ENCODE measurements at places on chromosomes 5 and 9. TPM values are rescaled to one million over a fixed set of nuclear protein-coding genes. Genes with fewer than 3 reads are reported as not detected.

DNA sequence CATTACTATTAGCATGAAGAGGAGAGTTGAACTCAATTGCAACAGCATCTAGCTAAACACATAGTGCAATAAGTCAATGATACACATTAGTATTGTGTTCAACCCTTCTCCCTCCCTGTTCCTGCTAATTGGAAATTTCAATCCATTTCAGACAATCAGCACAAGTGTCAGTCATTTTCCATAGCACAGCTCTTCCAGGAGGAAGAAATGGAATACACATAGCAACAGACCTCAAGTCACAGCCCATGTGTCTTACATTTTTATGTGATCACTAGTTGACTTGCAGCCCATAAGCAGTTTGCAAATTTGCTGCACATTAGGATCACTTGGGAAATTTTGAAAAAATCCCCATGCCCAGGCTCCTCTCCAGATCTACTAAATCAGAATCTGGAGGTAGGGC, 636.9 kb downstream of the TLE4 start:
- no peak overlapping the region for H3K27ac ChIP-seq
- no peaks in the 10 kb centered on the region for H3K4me1 ChIP-seq
- H3K4me3 ChIP-seq = no peak overlapping the region
- no peaks in the 10 kb centered on the region for H3K27me3 ChIP-seq
- no peak for DNase-seq

- peak; percentile 68 for DNase-seq
- H3K4me1 ChIP-seq = peaks cover 19% of the 10 kb centered on the region
- H3K27me3 ChIP-seq = no peaks in the 10 kb centered on the region
- peak overlapping the region; percentile 81 for H3K4me3 ChIP-seq
- H3K27ac ChIP-seq = peak overlapping the region; percentile 62
These were observed 485 bp downstream of the TGFBR1 start for GRCh38 chr9:99105152-99106043.

- DNase-seq = no peak
- peak overlapping the region; percentile 82 for H3K27ac ChIP-seq
- H3K4me3 ChIP-seq = no peak overlapping the region
- peaks cover 55% of the 10 kb centered on the region for H3K4me1 ChIP-seq
- no peaks in the 10 kb centered on the region for H3K27me3 ChIP-seq
These were observed 48.3 kb upstream of the SPATA31E1 start for GRCh38 chr9:87834357-87834756.

- H3K4me3 ChIP-seq = no peak overlapping the region
- no peak for DNase-seq
- no peaks in the 10 kb centered on the region for H3K36me3 ChIP-seq
- no peaks in the 10 kb centered on the region for H3K4me1 ChIP-seq
- H3K27me3 ChIP-seq = no peaks in the 10 kb centered on the region
These were observed 97.2 kb downstream of the DOCK8 start for GRCh38 chr9:311841-312240.

- DNase-seq = no peak
- H3K36me3 ChIP-seq = no peaks in the 10 kb centered on the region
- no peak overlapping the region for H3K4me3 ChIP-seq
- no peak overlapping the region for H3K27ac ChIP-seq
- H3K4me1 ChIP-seq = no peaks in the 10 kb centered on the region
These were observed 66.7 kb downstream of the PSD2 start for GRCh38 chr5:139862313-139862712.

DNA sequence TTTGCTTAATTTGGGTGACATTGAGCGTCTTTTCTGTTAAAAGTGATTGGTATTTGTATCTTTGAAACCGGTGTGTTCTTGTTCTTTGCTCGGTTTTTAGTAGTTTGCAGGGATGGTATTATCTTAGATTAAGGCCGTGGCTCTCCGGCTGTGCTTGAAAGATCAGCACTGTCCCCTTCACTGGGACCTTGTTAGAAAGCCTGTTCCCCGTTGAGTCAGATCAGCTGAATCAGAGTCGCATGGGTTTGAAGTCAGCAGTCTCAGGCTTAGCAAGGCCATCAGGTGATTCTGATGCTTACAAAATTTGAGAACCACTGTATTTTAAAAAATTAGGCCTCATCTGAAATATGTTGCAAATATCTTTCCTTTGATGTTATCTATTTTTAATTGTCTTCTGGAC, 5.0 kb downstream of the DIRAS2 start:
- no peak overlapping the region for H3K27ac ChIP-seq
- H3K4me1 ChIP-seq = no peaks in the 10 kb centered on the region
- H3K36me3 ChIP-seq = no peaks in the 10 kb centered on the region

DNA sequence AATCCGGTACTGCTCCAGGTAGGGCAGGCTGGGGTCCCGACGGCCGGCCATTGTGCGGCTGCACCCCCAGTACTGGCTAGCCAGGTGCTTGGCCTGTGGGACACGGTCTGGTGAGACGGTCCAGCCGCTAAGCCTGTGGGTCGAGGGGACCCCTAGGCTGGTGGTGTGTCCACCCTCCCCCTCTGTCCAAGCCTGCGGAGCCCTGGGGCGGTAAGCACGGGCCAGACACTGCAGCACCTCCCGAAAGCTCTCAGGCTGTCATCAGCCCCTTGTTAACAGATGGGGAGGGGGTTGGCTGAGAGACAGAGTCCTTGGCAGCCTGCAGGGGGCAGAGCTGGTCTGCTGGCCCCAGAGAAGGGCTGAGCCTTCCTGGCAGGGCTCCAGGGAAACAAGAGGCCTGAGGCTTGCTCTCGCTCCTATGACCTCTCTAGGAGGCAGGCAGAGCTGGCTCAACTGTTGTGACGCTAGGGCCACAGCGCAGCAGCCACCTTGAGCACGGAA, 11.8 kb upstream of the MRNIP start:
- H3K36me3 ChIP-seq = peaks cover 94% of the 10 kb centered on the region
- DNase-seq = peak; percentile 77
- no peaks in the 10 kb centered on the region for H3K27me3 ChIP-seq
- no peak overlapping the region for H3K4me3 ChIP-seq

DNA sequence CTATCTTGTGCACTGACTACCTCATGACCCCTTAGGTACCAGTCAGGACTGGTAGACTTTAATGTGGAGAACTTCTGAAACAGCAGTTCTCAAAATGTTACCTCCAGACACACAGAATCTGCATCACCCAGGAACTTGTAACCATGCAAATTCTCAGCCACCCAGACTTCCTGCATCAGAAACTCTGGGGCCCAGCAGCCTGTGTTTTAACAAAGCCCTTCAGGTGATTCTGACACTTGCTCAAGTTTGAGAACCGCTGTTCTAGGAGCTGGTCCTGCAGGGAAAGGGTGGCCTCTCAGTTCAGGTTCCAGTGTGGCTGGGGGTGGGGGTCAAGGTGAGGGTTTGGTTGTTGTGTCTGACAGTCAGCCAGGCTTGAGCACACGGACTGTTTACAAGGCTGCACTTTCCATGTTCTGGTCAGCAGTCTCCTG, 28.4 kb downstream of the ZFP62 start:
- peaks cover 38% of the 10 kb centered on the region for H3K36me3 ChIP-seq
- H3K4me1 ChIP-seq = peaks cover 24% of the 10 kb centered on the region
- H3K27me3 ChIP-seq = no peaks in the 10 kb centered on the region

- H3K4me1 ChIP-seq = no peaks in the 10 kb centered on the region
- no peaks in the 10 kb centered on the region for H3K27me3 ChIP-seq
- DNase-seq = no peak
- no peak overlapping the region for H3K4me3 ChIP-seq
These were observed 102.6 kb upstream of the ALDH1B1 start for GRCh38 chr9:38289866-38290245.

DNA sequence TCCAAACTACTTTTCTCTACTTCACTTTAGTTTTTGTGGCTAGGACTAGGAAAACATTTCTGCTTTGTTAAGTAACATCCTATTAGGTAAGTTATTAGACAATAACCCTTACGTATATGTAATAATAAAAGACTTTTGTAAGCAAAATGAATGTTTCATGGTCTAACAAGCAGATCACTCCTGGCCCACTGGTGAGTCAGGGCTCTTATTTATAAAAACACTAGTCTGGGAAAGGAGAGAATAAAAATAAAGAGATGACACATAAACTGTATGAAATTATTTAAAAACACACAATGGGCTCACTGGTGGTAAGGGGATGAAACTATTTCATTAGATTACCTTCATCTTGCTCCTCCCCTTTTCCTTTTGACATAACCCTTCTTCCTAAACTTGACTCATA, 2212.2 kb upstream of the ACO1 start:
- H3K27me3 ChIP-seq = no peaks in the 10 kb centered on the region
- H3K4me3 ChIP-seq = no peak overlapping the region
- no peaks in the 10 kb centered on the region for H3K36me3 ChIP-seq
- no peak overlapping the region for H3K27ac ChIP-seq

DNA sequence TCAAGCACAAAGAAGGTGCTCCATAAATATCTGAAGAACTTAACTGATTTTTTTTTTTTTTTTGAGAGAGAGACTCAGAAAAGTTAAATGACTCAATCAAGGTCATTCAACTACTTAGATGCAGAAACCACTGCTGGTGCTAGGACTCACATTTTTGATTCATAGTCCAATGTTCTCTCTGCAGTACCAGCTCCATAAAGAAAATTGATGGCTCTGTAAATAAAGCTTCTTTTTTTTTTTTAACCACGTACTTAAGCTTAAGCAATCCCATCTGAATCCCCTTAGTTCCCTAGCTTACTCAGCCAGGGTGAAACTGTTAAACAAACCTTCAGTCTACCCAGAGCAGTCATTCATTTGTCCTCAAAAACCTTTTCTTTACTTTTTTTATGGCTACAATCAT, 657.0 kb upstream of the WWC1 start:
- H3K36me3 ChIP-seq = no peaks in the 10 kb centered on the region
- no peak overlapping the region for H3K4me3 ChIP-seq
- H3K27ac ChIP-seq = peak overlapping the region; percentile 58

GRCh38 chr5:147561435-147561834, 51.6 kb upstream of the DPYSL3 start:
- no peaks in the 10 kb centered on the region for H3K36me3 ChIP-seq
- no peaks in the 10 kb centered on the region for H3K27me3 ChIP-seq
- H3K27ac ChIP-seq = peak overlapping the region; percentile 57
- peak; percentile 72 for DNase-seq

GRCh38 chr5:77168879-77169244, 41.6 kb upstream of the PDE8B start:
- peaks cover 24% of the 10 kb centered on the region for H3K4me1 ChIP-seq
- no peaks in the 10 kb centered on the region for H3K27me3 ChIP-seq
- peak overlapping the region; percentile 80 for H3K27ac ChIP-seq
- DNase-seq = no peak

DNA sequence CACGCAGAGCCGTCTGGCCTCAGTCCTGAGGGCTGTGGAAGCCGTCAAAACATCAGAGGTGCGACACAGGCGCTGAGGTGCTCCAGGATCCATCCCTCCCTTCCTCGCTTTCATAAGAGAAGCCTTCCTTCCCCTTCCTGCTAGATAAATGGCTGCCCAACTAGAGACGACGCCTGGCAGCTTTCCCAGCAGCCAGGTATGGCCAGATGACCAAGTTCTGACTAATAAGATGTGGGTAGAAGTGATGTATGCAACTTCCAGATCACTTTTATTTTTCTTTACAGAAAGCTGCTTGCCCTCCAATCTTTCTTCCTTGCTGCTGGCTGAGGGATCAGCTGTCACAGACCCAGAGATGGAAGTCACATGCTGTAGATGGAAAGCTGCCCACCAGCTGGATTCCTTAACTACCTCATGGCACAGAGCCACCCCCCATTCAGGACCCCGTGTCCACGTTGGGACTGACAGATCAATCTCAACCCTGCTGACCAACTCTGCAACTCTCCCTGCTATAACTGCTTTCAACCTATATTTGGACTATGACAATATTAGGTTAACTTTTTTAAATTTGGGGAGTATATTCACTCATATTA, 8.8 kb downstream of the MAPK9 start:
- H3K36me3 ChIP-seq = peaks cover 84% of the 10 kb centered on the region
- no peak for DNase-seq
- H3K27me3 ChIP-seq = no peaks in the 10 kb centered on the region
- H3K4me3 ChIP-seq = no peak overlapping the region

DNA sequence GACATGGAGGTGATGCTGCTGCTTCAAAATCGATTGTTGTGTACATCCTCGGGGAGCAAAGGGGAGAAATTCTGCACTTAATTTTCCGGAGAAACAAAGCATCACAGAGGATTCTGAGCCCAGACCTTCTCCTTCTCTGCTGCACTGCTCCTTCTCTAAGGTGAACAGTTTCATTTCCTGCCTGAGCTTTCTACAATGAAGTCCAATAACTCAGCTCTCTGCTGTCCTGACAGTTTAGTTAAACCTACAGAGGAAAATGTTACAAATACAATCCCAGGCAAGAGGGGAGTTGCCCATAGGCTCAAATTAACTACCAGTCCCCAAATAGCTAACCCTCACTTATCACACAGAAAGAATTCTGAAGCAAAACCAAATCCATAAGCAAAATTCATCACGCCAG, 206.3 kb downstream of the EFNA5 start:
- no peak overlapping the region for H3K4me3 ChIP-seq
- H3K4me1 ChIP-seq = peaks cover 34% of the 10 kb centered on the region
- no peaks in the 10 kb centered on the region for H3K27me3 ChIP-seq
- no peaks in the 10 kb centered on the region for H3K36me3 ChIP-seq

DNA sequence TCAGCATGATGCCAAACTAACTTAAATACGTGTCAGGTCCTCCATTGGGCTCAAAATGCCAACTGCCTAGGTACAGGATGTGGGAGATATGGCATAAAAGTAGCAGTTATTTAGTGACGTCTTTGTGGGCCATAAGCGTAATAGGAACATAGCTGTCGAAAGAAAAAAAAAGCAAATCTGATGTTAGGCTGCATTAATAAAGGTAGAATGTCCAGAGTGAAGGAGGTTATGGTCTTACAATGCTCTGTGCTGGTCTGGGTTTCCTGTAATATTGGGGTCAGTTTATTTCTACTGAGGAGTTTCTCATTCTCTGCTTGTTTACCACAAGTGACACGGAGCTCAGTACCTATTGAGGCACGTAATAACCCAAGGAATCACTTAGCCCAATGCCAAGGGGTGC, 33.4 kb upstream of the SYNPO start:
- no peaks in the 10 kb centered on the region for H3K36me3 ChIP-seq
- H3K4me3 ChIP-seq = no peak overlapping the region
- no peak for DNase-seq
- no peak overlapping the region for H3K27ac ChIP-seq

DNA sequence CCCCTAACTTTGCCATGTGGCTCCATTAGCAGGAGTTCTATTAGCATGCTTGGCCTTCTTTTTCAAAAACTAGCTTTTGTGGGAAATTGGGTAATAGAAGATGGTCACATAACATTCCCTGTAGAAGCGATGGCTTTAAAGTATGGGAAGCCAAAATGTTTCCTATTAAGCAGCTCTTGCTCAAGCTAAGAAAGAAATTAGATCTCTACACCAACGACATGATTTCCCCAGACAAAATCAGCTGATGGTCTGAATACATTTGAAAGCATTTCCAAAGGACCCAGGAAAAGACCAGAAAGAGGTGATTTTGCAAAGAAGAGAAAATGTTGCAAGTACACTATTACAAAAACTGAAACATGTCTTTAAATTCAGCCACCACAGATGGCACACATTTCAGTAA, 4.8 kb upstream of the NFIL3 start:
- no peak overlapping the region for H3K27ac ChIP-seq
- H3K4me1 ChIP-seq = peaks cover 19% of the 10 kb centered on the region
- H3K4me3 ChIP-seq = no peak overlapping the region
- no peak for DNase-seq
- no peaks in the 10 kb centered on the region for H3K27me3 ChIP-seq
- H3K36me3 ChIP-seq = peaks cover 3% of the 10 kb centered on the region

- peaks cover 5% of the 10 kb centered on the region for H3K4me1 ChIP-seq
- H3K4me3 ChIP-seq = no peak overlapping the region
- DNase-seq = no peak
- H3K27me3 ChIP-seq = no peaks in the 10 kb centered on the region
- no peaks in the 10 kb centered on the region for H3K36me3 ChIP-seq
These were observed 22.7 kb downstream of the CAVIN4 start for GRCh38 chr9:100600521-100601079.

FYB1 gene
- total RNA-seq = 0.34 TPM

PAEP gene
- not detected for total RNA-seq

DOK3 gene
- total RNA-seq = 4.2 TPM

DBH gene
- not detected for total RNA-seq

IFNA13 gene
- total RNA-seq = not detected

PCDHA9 gene
- under 0.01 TPM for total RNA-seq

SPOCK1 gene
- total RNA-seq = 0.95 TPM

ARL14EPL gene
- not detected for total RNA-seq

TMEM215 gene
- not detected for total RNA-seq

TSSK1B gene
- 0.13 TPM for total RNA-seq

Data from SJSA1 (cell line).